Karpas-422 (cell line): ENCODE measurements at places on chromosomes 5 and 9.

DNA sequence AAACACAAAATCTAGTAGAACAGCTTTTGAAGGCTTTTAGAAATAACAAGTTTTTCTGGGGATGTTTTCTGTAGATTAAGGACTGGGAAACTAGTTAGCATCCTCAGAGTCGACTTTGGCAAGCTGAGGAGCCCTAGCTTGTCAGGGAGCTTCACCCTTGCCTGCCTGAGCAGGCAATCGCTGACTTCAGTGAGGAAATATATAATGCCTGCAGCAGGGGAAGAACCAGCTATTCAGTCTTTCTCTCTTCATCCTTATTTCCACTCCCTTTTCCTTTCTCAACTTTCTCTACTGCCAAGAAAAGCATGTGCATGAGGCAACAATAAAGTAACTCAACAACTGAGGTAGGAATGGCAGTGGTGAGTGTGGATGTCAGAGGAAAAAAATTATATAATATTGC is 54.7 kb downstream of the PLK2 start:
- no peaks in the 10 kb centered on the region for H3K4me1 ChIP-seq
- no peak for DNase-seq
- no peak overlapping the region for H3K4me3 ChIP-seq
- H3K36me3 ChIP-seq: no peaks in the 10 kb centered on the region
- H3K27me3 ChIP-seq: no peaks in the 10 kb centered on the region

GRCh38 chr5:18736051-18736398 is 1101.8 kb downstream of the TAF11L14 start:
- H3K36me3 ChIP-seq: no peaks in the 10 kb centered on the region
- no peaks in the 10 kb centered on the region for H3K27me3 ChIP-seq
- DNase-seq: no peak

DNA sequence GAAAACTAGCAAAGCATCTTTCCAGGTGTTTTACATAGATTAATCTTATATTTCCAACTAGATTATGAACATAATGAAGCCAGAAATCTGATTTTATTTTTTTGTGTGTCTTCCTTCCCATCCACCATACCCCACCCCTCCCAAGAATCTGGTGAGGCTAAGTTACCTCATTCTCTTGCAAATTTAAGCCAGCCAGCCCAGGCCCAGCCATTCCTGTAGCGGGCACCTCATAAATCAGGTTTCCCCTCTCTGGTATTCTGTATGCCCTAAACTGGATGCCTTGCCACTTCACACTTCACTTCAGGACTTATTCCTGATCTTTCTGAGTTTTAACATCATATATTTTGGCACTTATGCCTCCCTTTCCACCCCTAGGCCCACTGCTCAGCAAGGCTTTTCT is 21.8 kb downstream of the C9 start:
- H3K36me3 ChIP-seq: no peaks in the 10 kb centered on the region
- H3K4me3 ChIP-seq: no peak overlapping the region
- DNase-seq: no peak
- no peaks in the 10 kb centered on the region for H3K27me3 ChIP-seq

GRCh38 chr9:37034938-37035647 is 1.0 kb upstream of the PAX5 start:
- no peaks in the 10 kb centered on the region for H3K36me3 ChIP-seq
- H3K27me3 ChIP-seq: no peaks in the 10 kb centered on the region
- H3K4me1 ChIP-seq: peaks cover 63% of the 10 kb centered on the region
- peak overlapping the region; percentile 92 for H3K27ac ChIP-seq
- H3K4me3 ChIP-seq: peak overlapping the region; percentile 83

- H3K27ac ChIP-seq: peak overlapping the region; percentile 97
- H3K4me3 ChIP-seq: peak overlapping the region; percentile 49
- peak; percentile 96 for DNase-seq
- H3K36me3 ChIP-seq: peaks cover 16% of the 10 kb centered on the region
These were observed 145.7 kb downstream of the EBF1 start for GRCh38 chr5:158953929-158954534.

- H3K27ac ChIP-seq: no peak overlapping the region
- peak overlapping the region; percentile 98 for H3K4me3 ChIP-seq
- peaks cover 23% of the 10 kb centered on the region for H3K36me3 ChIP-seq
- H3K27me3 ChIP-seq: no peaks in the 10 kb centered on the region
- peaks cover 24% of the 10 kb centered on the region for H3K4me1 ChIP-seq
These were observed 14.1 kb downstream of the LCN10 start for GRCh38 chr9:136728548-136729123.

- H3K4me3 ChIP-seq: peak within 1 kb of the TSS; percentile 51; the same call in 1 of the 2 replicates
- peak within 1 kb of the TSS; percentile 48; the same call in 1 of the 2 replicates for H3K27ac ChIP-seq
These were observed at the start of gene EIF4EBP3 for GRCh38 chr5:140547508-140548299. Gene EIF4EBP3, plus strand, starts transcription at chr5:140547662. Its CDS starts 76 bp downstream, at chr5:140547738.

- no peak overlapping the region for H3K4me3 ChIP-seq
- H3K27ac ChIP-seq: no peak overlapping the region
- H3K27me3 ChIP-seq: no peaks in the 10 kb centered on the region
- H3K36me3 ChIP-seq: no peaks in the 10 kb centered on the region
- no peak for DNase-seq
These were observed 403.9 kb downstream of the ADGRV1 start for GRCh38 chr5:90962481-90962880.

GRCh38 chr5:31397926-31398557 is 133.9 kb downstream of the DROSHA start:
- no peak overlapping the region for H3K27ac ChIP-seq
- H3K36me3 ChIP-seq: 0 out of 2 replicates have a peak, but pooled peaks cover 5% of the 10 kb centered on the region
- no peak overlapping the region for H3K4me3 ChIP-seq
- DNase-seq: no peak
- H3K4me1 ChIP-seq: no peaks in the 10 kb centered on the region
- no peaks in the 10 kb centered on the region for H3K27me3 ChIP-seq

DNA sequence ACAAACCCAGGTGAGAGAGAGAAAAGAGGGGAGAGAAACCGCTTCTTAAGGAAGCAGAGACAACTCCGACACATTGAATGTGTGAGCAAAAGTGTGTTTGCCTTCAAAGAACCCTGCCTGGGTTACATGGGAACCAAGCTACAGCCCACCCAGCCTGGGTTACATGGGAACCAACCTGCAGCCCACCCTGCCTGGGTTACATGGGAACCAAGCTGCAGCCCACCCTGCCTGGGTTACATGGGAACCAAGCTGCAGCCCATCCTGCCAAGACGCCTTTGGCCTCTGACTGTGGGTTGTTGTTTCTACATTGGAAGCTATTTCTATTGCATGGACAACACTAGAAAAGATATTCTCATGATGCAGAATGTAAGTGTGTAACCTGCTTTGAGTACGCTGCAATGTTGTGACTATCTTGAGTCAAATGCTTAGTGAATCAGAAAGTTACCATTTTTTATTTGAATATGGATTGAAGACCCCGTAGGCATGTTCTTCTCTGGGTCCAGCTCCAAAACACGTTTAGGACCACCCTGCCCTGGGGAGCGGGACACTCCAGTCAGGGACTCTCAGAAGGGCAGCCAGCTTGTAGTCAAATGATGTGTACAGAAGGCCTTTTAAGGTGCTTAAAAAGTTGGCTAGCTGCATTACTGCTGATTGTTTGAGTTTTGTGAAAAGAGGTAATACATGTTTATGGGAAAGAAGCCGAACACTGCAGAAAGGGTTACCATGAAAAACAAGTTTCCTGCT is 39.1 kb upstream of the UNC5A start:
- H3K4me1 ChIP-seq: no peaks in the 10 kb centered on the region
- H3K27me3 ChIP-seq: no peaks in the 10 kb centered on the region; the same call in 1 of the 2 replicates
- H3K36me3 ChIP-seq: no peaks in the 10 kb centered on the region
- H3K4me3 ChIP-seq: no peak overlapping the region

- peak within 1 kb of the TSS; percentile 89 for H3K4me3 ChIP-seq
- DNase-seq: peak; percentile 67
- no peaks in the 10 kb centered on the region for H3K27me3 ChIP-seq
- H3K36me3 ChIP-seq: peaks cover 36% of the 10 kb centered on the region
- H3K27ac ChIP-seq: peak within 1 kb of the TSS; percentile 91
These were observed at the start of gene HMMR for GRCh38 chr5:163460562-163461171. Gene HMMR, plus strand, starts transcription at chr5:163460632. Its CDS starts 61 bp downstream, at chr5:163460693.
